ENCODE measurements at places on chromosomes 16 and 17. TPM values are rescaled to one million over a fixed set of nuclear protein-coding genes. Genes with fewer than 3 reads are reported as not detected.

The CRISPLD2 gene
- 3.4 TPM for total RNA-seq

DNA sequence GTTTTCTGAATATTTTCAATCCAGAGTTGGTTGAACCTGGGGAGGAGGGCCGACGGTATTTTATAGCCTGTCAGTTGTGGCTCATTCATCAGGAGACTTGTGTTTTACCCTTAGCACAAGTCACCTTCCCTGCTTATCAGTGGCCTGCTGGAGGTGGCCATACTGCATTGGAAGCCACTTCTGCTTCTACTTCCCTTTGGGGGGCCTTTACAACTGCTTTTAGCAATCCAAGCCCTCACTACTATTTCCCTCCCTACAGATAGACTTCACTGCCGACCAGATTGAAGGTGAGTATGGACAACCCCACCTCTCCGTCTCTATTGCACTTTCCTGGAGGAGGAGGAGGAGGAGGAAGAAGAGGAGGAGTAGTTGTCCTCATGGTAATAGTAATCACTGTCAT lies 4.4 kb downstream of the MYL4 start:
- no peak overlapping the region for H3K4me3 ChIP-seq
- H3K4me1 ChIP-seq: no peaks in the 10 kb centered on the region
- H3K27ac ChIP-seq: no peak overlapping the region
- no peak for DNase-seq

The VPS25 gene
- total RNA-seq: 43.0 TPM

The SARM1 gene
- 5.4 TPM for total RNA-seq

DNA sequence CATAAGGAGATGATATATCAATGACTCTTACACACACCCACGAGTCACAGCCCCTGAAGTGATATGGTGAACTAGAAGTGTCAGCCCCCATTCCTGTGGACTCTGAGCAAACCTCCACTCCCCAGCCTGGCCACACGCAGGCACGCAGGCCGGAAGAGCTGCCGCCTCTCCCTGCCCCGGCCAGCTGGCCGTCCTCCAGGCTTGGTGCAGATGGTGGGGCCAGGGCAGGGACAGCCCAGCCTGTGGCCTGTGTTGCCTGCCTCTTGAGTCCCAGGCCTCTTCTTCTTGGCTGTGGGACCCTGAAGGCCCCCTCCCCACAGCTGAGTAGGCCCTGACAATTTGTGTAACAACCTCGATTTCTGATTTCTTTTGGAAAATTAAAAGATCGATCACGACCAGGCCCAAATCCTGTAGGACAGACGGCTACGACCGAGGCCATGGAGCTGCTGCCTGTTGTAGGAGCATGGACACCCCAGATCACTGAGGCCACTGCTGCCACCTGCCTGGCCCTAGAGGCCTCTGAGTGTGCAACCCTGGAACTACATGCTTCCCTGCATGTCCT lies 10.0 kb upstream of the MPRIP start:
- DNase-seq: no peak
- no peak overlapping the region for H3K4me3 ChIP-seq
- no peaks in the 10 kb centered on the region for H3K36me3 ChIP-seq
- peak overlapping the region; percentile 23 for H3K27ac ChIP-seq
- peaks cover 11% of the 10 kb centered on the region for H3K4me1 ChIP-seq

The HSPB9 gene
- 0.17 TPM for total RNA-seq

DNA sequence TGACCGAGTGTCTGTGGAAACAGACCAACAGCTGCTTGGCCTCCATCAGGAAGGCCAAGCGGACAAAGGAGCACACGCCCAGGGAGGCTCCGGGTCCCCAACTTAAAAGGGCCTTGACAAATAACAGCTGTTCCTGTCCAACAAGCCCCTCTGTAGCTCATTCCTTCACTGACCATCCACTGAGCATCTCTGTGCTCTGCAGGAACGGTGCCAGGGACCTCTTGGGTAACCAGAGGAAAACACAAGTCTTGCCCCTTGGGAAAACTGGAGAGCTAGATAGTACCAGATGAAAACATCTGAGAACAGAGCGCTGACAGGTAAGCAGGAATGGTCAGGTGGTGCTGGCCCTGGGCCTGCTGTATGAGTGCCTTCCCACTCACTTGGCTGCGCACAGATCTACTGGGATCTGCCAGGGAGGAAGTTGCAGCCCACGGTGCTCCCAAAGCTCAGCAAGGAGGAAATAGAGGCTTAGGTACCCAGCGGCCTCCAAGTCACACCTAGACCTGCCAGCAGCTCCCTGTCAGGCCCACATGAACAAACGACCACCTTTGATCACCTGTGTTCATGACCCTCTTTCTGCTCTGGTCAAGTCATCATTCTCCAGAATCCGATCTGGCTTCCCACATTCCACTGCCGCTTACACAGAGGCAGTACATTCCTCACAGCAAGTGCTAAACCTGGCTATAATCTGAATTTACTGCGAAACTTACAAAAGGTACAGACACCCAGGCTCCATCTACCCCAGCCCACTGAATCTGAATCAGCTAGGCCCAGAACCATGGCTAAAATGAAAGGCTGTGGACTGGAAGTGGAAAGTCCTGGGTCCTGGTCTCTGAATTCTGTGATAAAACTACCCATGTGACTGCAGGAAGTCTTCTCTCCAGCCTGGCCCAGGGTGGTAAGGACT lies 12.5 kb downstream of the DCAKD start:
- H3K27ac ChIP-seq: no peak overlapping the region
- H3K4me1 ChIP-seq: peaks cover 7% of the 10 kb centered on the region
- H3K4me3 ChIP-seq: no peak overlapping the region
- no peaks in the 10 kb centered on the region for H3K36me3 ChIP-seq
- no peak for DNase-seq

GRCh38 chr16:84665359-84665758 lies 17.0 kb downstream of the KLHL36 start:
- H3K36me3 ChIP-seq: peaks cover 39% of the 10 kb centered on the region
- H3K27me3 ChIP-seq: no peaks in the 10 kb centered on the region
- DNase-seq: no peak
- H3K4me1 ChIP-seq: no peaks in the 10 kb centered on the region
- no peak overlapping the region for H3K27ac ChIP-seq

The GNG13 gene
- total RNA-seq: not detected

The MAP3K14 gene
- 7.8 TPM for total RNA-seq

DNA sequence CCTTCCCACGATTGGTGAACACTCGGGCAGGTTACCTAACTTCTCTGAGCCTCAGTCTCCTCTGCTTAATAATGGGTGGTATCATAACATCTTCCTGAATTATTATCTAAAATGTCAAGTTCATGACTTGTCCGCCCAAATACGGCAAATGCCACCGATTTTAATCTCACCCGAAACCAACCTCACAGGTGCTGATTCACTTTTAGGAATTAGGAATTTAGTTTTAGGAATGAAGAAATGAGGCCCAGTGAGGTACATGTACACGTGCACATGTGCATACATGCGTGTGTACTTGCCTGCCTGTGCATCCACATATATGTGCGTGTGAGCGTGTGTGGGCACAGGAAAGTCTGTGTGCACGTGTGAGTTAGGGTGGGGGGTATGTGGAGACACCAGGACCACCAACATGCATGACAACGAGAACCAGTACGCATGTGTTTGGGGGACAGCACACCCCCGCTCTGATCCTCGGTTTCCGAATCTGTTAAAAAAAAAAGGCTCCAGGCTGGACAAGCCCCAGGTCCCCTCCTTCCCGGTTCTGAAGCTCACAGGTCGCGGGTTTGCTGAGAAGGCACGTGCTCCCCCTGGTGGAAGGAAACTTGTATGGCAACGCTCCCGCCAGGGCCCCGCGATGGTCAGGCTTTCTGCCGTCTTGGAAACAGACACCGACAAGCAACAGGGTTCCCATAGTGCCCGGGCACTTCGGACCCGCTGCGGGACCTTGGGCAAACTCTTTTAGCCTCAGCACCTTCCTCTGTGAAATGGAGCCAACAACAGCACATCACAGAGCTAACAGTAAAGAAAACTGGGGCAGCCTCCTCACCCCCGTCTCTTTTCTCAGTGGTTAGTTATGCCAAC lies 219.2 kb downstream of the RBFOX3 start:
- peak; percentile 76 for DNase-seq
- peaks cover 2% of the 10 kb centered on the region for H3K27me3 ChIP-seq
- H3K27ac ChIP-seq: no peak overlapping the region

DNA sequence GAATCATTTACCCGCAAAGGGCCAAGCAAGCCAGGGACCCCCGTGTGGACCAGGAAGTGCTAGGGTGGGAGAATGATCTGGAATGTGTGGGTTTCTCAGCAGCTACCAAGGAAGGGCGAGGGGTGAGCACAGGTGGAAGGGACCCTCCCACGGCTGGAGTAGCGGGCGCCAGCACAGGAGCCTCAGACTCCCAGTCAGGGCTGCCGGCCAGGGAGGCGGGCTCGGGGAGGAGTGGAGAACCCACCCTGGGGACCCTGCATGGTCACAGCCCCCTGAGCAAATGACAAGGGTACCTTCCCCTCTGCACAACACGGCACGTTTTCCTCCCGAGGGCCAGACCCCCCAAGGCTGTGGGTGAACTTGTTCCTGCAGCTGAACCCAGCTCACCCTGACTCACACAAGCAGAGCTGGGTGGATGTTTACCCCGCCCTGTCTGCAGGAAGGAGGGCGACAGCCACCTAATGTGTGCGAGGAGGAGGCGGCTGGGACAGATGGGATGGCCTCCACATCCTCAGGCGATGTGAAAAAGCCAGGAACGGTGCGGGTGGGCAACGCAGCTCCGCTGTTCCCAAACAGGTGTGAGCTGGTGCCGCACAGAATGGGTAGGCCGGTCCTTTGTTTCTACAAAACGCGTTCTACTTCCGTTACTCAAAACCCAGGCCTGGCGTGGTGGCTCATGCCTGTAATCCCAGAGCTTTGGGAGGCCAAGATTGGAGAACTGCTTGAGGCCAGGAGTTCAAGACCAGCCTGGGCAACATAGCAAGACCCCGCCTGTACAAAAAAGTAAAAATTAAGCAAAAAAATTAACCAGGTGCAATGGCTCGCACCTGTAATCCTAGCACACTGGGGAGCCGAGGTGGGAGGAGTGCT lies 6.2 kb downstream of the ECI1 start:
- H3K27me3 ChIP-seq: no peaks in the 10 kb centered on the region
- H3K36me3 ChIP-seq: peaks cover 32% of the 10 kb centered on the region
- H3K4me1 ChIP-seq: peaks cover under 1% of the 10 kb centered on the region
- no peak for DNase-seq
- H3K27ac ChIP-seq: no peak overlapping the region

GRCh38 chr16:79899316-79899715 lies 298.8 kb upstream of the MAF start:
- H3K4me3 ChIP-seq: no peak overlapping the region
- H3K27me3 ChIP-seq: no peaks in the 10 kb centered on the region
- H3K36me3 ChIP-seq: no peaks in the 10 kb centered on the region
- DNase-seq: no peak
- H3K27ac ChIP-seq: no peak overlapping the region

DNA sequence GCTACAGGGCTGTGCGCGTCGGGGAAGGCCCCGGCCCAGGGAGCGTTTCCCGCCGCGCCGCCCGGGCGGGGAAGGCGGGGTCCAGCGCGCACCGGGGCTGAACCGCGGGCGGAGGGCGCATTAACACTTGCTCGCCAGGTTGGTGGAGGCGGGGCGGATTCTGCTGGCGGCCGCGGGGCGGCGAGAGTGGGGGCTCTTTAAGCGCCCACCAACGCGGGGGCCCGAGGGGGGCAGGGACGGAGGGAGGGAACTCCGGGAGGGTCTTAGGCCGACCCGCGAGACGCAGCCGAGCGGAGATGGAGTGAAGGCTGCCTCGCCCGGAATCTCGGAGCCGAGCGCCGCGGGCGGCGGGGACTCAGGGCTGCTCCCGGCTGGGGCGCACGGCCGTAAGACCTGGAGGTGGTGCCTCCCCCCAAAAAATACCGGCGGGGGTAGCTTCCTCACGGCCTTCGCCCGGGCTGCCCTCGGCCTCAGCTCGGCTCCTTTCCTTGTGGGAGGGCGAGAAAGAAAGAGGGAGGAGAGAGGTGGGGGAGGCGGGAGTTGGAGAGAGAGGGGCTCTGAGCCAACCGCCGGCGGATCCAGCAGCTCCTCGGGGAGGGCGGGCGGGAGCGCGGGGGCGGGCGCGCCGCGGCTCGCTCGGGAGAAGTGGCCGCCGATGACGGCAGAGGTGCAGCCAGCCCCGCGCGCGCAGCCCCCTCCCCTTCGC lies 415 bp upstream of the FOXF1 start:
- DNase-seq: no peak
- H3K36me3 ChIP-seq: no peaks in the 10 kb centered on the region
- H3K4me1 ChIP-seq: peaks cover 44% of the 10 kb centered on the region
- no peak overlapping the region for H3K4me3 ChIP-seq
- H3K27ac ChIP-seq: peak overlapping the region; percentile 75

DNA sequence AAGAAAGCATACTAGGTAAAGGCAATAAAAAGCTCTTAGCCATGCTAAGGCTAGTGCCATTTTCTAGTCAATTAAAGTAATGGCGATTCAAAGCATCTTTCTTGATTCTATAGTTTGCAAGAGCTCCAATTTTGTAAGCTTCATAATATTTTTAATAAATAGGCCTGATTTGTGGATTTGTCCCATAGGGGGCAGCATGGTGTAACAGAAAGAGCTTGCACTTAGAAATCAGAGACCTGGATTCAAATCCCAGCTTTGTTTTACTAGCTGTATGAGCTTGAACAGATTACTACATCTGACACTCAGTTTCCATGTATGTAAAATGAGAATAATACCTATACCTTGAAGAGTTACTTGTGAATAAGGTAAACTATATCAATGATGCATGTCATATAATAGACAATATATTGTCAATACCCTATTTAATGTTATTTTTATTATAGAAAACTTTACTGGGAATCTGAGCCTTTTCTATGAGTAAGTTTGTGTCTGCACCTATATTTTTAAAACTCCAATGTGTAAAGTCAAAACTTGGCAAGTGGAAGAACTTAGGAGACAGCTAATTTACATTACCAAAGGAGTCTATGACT lies 93.6 kb upstream of the NOG start:
- H3K27me3 ChIP-seq: no peaks in the 10 kb centered on the region
- DNase-seq: no peak
- no peaks in the 10 kb centered on the region for H3K4me1 ChIP-seq
- H3K36me3 ChIP-seq: no peaks in the 10 kb centered on the region
- H3K4me3 ChIP-seq: no peak overlapping the region

GRCh38 chr17:79979816-79980215 lies 55.9 kb downstream of the TBC1D16 start:
- DNase-seq: no peak
- no peaks in the 10 kb centered on the region for H3K27me3 ChIP-seq
- H3K4me3 ChIP-seq: no peak overlapping the region
- no peak overlapping the region for H3K27ac ChIP-seq

- no peak for DNase-seq
- no peak overlapping the region for H3K4me3 ChIP-seq
- no peak overlapping the region for H3K27ac ChIP-seq
- H3K27me3 ChIP-seq: no peaks in the 10 kb centered on the region
- peaks cover 5% of the 10 kb centered on the region for H3K36me3 ChIP-seq
These were observed 44.8 kb upstream of the CDRT4 start for GRCh38 chr17:15512071-15512709.
